Activated CD4-positive, alpha-beta memory T cell treated with anti-CD3 and anti-CD28 coated beads, Interleukin-2, amount 10 ng/mL, durations not matched to agents 7 days and 5 days (primary cell): ENCODE measurements at places on chromosomes 1 and 21. TPM values are rescaled to one million over a fixed set of nuclear protein-coding genes. Genes with fewer than 3 reads are reported as not detected.

Gene CRP
- not detected for total RNA-seq

Gene VANGL1
- total RNA-seq = 17.7 TPM

Gene CFHR1
- not detected for total RNA-seq

DNA sequence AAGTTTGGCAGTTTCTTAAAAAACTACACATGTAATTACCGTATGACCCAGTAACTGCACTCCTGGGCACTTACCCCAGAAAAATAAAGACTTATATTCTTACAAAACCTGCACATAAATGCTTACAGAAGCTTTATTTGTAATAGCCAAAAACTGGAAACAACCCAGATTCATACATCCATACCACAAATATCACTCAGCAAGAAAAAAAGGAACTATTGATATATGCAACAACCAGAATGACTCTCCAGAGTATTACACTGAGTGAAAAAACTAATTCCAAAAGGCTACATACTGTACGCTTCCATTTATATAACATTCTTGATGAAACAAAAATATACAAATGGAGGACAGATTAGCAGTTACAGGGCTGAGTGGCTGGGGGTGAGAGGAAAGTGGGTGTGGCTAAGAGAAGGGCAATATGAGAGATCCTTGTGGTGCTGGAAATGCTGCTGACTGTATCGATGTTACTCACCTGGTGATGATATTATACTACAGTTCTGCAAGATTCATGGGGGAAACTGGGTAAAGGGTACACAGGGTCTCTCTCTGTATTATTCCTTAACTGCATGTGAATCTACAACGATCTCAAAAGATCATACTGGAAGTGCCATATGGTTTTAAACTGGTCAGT, 96.0 kb upstream of the GNG4 start:
- H3K4me3 ChIP-seq = no peak overlapping the region
- peaks cover 3% of the 10 kb centered on the region for H3K4me1 ChIP-seq
- no peaks in the 10 kb centered on the region for H3K27me3 ChIP-seq
- no peak overlapping the region for H3K27ac ChIP-seq
- DNase-seq = no peak

- DNase-seq = no peak
- no peak overlapping the region for H3K4me3 ChIP-seq
Measured at GRCh38 chr1:117237726-117238381, 27.1 kb upstream of the VTCN1 start.

Gene CA14
- total RNA-seq = not detected
